Activated CD4-positive, alpha-beta T cell treated with anti-CD3 and anti-CD28 coated beads for 48 hours (primary cell): ENCODE measurements at places on chromosomes 2 and 18.

DNA sequence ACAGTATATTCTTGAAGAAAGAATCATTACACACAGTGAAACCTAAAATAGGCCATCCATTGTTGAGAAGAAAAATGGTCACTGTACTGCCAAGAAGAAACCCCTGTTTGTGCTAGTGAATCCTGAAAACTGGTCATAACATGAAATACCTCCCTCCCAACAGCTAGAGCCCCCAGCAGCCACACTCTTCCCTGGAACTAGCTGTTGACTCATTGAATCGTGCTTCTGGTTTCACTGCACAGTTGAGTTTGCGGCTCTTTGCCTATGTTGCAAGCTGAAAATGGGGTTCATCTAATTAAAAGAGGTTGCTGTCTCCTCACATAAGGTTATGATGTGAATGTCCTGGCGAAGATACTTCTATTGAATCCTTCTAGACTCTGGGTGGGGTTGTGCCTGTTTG is 86.3 kb downstream of the UGGT1 start:
- no peak for DNase-seq

GRCh38 chr2:138531913-138532312 is 30.3 kb downstream of the SPOPL start:
- no peak for DNase-seq

DNA sequence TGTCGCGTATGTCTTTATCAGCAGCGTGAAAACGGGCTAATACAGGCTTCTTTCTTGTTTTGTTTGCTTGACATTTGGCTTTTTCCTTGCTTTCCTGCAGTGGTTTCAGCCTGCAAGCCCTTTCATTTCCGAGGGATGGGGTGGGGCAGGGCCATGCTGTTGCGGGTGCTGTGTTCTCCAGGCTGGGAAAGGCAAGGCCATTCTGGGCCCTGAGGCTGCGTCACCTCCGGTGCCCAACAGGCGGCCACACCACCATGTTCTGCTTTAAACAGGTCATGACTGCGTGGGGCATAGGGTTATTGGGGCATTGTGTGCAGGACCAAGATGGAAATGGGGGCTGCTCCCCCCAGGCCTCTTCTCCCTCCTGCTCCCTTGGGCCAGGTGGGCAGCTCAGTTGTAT is 38.6 kb upstream of the PLB1 start:
- DNase-seq, result no peak

DNA sequence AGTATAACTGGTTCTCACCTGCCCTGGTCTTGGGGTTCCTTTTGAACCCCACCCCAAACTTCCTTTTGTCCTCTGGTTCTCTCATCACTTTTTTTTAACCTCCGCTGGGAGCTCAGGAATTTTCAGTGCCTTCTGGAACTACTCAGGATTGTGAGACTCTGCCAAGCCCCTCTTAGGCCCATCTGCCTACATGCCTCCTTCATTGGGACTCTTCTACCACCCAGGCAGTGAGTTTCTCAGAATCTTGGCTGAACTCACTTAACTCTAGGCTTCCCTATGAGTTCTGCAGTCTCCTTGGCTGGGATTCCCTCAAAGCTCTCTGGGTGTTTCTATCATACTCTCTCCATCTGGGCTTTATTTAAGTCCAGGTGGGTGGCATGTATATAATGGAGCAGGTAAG is 86.3 kb downstream of the MDH1 start:
- no peak for DNase-seq

GRCh38 chr2:145186303-145186702 is 666.4 kb upstream of the ZEB2 start:
- DNase-seq, result no peak

DNA sequence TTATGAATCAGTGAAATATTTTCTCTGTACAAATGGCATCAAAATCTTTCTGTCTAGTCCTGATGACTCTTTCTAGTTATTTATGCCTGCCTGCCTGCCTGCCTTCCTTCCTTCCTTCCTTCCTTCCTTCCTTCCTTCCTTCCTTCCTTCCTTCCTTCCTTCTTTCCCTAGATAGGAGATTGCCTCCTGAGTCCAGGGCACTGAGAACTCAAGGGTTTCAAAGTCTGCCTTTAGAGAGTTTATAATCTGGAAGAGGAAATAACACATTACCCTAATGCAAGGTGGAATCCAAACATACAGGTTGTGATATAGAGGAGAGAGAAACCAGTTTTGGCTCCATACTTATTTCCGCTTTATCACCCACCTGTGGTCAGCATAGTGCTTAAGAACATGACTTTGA is 98.1 kb upstream of the SERPINE2 start:
- no peak for DNase-seq

DNA sequence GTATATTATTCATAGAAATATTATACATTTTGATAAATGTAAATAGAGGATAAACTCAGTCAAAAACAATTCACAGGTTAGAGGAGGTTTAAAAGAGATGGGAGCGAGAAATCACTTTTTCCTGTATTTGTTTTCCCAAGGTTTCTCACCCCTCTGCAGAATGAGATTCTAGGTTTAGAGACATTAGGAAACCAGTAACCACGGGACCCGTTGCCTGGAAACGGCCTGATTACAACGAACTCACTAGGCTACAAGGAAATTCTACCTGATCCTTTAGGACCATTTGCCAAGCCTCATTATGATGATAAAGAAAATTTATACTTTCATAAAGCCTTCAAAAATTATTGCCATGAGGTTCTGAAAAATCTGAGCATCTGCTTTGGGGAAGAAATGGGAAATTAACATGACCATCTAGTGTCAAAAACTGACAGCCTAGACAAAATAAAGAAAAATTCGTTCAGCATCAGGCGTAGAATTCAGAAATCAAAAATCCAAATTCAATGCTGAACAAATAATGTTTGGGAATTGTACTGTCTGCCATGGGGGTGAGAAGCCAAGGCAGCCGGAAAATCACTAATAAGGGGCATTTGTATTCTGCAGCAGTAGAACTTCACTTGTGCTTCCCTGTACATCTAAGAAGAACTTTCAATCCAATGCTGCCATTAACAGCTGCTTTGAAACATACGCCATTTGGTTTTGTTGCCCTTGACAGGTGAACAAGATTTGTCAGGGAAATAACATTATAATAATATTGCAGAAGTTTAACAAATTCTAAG is 262.3 kb downstream of the NRXN1 start:
- DNase-seq, result no peak
